ENCODE measurements at places on chromosomes 13 and 19.
A peak's percentile ranks its signal among the peaks of the same experiment; 100 is the strongest.

GRCh38 chr19:1239796-1240737, 1.5 kb upstream of the ATP5F1D start:
- DNase-seq: peak; percentile 91

DNA sequence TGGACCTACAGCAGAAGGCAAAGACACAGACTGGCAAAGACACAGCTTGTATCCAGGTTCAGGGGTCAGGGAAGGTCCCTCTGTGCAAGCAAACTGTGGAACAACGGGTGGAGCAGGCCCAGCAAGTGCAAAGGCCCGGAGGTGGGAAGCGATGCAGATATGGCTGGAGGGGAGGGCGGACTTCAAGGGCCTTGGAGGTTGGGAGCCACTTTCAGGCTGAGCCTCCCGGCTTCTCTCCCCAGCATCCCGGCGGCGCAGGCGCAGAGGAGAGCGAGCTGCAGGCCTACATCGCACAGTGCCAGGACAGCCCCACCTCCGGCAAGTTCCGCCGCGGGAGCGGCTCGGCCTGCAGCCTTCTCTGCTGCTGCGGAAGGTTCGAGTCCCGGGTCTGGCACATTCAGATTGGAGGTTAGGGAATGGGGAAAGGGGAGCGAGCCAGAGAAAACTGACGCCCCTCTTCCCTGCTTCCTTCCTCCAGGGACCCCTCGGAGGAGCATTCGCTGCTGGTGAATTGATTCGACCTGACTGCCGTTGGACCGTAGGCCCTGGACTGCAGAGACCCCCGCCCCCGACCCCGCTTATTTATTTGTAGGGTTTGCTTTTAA, 2.1 kb upstream of the PNPLA6 start:
- no peak for DNase-seq

DNA sequence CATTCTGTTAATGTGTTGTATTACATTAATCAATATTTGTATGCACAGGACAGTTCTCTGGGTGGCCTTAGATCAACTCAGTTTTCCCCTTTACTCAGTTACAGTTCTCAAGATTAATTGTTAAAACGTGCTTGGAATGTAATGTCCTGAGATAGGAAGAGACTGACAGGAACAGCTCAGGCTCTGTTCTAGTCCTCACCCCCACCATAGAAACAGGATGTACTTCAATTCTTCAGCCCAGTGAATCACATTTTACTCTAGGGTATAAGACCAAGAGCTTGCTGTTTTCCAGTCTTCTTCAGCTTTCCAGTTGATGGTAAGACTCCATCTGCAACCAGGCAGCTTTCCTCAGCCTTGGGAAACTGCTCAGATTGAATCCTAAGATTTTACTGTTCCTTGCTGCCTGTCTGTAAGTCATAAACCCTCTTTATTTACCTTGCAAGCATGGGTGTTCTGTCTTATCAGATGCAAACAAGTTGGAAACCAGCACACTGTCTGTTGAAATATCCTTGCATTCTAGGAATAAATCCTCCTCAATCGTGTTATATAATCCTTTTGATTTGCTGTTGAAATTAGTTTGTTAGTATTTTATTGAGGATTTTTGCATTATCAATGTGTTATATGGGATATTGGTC, 836.9 kb upstream of the PCDH9 start:
- DNase-seq: no peak

DNA sequence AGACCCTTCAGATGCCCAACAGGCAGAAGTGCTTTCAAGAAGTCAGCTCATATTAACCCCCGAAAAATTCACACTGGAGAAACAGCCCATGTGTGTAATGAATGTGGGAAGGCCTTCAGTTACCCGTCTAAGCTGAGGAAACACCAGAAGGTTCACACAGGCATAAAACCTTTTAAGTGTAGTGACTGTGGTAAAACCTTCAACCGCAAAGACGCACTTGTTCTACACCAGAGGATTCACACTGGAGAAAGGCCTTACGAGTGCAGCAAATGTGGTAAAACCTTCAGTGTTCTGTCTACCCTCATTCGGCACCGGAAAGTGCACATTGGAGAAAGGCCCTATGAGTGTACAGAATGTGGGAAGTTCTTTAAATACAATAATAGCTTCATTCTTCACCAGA, 8.6 kb downstream of the ZNF584 start:
- no peak for DNase-seq

GRCh38 chr19:10768936-10769335, 51.1 kb downstream of the DNM2 start:
- no peak for DNase-seq

All from stimulated activated CD8-positive, alpha-beta memory T cell treated with anti-CD3 and anti-CD28 coated beads, Interleukin-15, amount 100 ng/mL, for 48 hours (primary cell).